ENCODE measurements at places on chromosomes 5 and 9. TPM values are rescaled to one million over a fixed set of nuclear protein-coding genes. Genes with fewer than 3 reads are reported as not detected.

CDHR2 gene
- 2.9 TPM for total RNA-seq

DNA sequence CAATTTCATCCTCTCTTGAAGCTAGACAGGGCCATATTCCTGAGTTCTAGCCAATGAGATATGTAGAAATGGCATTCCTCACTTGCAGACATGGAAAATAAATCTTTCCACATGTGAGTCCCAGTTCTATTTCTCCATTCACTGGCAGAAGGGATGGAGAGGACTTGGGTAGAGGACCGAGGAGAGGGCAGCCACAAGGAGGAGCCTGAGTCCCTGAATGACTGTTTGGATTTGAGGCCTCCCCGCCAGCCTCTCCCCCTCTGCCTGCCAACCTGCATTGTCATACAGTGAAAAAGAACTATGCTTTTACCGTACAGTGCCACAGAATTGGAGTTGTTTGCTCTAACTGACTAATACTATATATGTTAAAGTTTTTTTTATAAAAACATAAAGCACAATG is 583.0 kb upstream of the WWC1 start:
- H3K4me3 ChIP-seq = no peak overlapping the region
- no peaks in the 10 kb centered on the region for H3K27me3 ChIP-seq
- DNase-seq = no peak
- H3K4me1 ChIP-seq = no peaks in the 10 kb centered on the region
- H3K36me3 ChIP-seq = no peaks in the 10 kb centered on the region

MEIKIN gene
- total RNA-seq = 3.6 TPM

DNA sequence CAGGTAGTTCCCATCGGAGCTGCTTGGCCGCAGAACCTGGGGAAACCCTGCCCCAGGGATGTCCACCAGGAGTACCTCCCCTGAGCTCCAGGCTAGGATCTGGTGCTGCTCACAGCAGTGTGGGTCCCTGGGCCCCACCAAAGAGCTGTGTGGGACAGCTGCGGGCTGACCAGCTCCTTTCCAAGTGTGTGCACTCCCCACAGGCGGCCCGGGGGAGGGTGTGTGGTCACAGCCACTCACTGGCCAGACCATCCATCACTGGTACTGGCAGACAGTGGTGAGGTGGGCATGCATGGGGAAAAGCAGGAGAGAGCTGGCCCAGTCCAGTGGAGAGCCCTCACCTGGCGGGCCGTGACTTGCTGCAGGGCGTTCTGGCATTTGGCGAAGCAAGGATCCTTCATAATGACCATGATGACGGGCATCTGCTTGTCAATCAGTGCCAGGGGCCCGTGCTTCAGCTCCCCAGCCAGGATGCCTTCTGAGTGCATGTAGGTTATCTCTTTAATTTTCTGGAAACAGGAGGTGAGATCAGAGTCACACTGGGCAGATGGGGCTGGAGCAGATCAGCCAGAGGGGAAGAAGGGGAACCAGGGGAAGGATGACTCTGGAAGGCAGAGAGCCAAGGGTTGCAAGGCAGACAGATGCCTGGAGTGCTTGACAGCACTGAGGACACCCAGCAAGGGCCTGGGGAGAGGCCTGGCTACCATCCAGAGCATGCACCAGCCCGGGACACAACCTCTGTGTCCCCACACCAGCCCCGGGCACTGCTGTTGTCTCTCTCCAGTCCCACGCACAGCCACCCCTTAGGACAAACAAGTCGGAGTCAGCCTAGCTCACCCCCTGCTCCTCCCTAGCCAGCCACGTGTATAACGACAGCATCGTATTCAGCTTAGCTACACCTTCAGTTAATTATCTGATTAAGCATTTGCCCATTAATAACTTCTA is 12.8 kb upstream of the MAPK9 start:
- no peaks in the 10 kb centered on the region for H3K4me1 ChIP-seq
- H3K27me3 ChIP-seq = no peaks in the 10 kb centered on the region
- no peak for DNase-seq
- no peaks in the 10 kb centered on the region for H3K36me3 ChIP-seq
- H3K4me3 ChIP-seq = no peak overlapping the region

BTNL3 gene
- total RNA-seq = not detected

GRCh38 chr5:179488975-179489374 is 61.4 kb upstream of the RUFY1 start:
- no peak overlapping the region for H3K27ac ChIP-seq
- H3K27me3 ChIP-seq = no peaks in the 10 kb centered on the region
- no peak for DNase-seq
- H3K36me3 ChIP-seq = no peaks in the 10 kb centered on the region
- H3K4me3 ChIP-seq = no peak overlapping the region

SH3TC2 gene
- total RNA-seq = not detected

DNA sequence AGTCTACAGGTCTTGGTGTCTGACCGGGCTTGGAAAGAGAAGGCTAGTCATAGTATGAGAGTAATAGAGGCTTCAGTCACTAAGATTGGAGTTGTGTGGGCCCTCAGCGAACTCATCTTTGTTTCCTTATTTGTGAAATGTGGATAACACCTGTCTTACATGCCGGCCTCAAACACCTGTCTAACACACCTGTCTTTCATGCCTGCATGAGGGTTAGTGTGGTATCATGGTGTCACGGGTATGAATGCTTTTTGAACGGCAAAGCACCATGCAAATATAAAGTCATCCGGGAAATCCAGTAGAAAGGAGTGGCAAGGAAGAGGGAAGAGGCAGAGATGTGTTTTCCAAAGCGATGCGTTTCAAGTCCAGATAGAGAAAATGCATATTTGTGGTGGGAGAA is 25.5 kb downstream of the GRAMD2B start:
- H3K27ac ChIP-seq = peak overlapping the region; percentile 87
- peaks cover 62% of the 10 kb centered on the region for H3K4me1 ChIP-seq
- DNase-seq = no peak
- no peaks in the 10 kb centered on the region for H3K27me3 ChIP-seq

- H3K27ac ChIP-seq = no peak overlapping the region
- no peak overlapping the region for H3K4me3 ChIP-seq
- H3K36me3 ChIP-seq = no peaks in the 10 kb centered on the region
- H3K4me1 ChIP-seq = no peaks in the 10 kb centered on the region
Observed at GRCh38 chr9:85439791-85440190, 302.0 kb downstream of the AGTPBP1 start.

DNA sequence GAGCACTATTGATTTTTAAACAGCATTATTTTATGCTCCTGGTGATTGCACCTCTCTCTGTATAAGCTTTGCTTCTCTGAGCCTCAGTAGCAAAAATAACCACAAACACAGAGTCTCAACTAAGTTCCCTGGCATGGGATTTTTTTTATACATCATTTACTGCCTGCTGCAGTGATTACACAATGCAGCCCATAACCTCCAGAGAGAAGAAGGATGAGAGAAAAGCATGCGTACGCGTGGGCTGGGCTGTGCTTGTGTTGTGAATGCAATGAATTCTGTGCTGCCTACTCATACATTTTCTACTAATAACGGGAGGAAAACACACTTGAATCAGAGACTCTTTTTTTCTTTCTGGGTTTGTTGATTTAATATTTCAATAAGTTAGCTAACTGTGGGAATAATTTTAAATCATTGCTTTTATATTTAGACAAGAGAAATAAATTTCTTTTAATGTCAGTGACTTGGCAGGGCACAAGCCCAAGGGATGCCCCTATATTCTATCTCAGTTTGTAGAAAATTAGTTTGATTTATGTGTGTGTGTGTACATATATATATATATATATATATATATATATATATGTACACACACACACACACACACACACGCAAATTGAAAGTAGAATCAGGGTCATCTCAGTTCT is 351.5 kb downstream of the MED10 start:
- no peak overlapping the region for H3K4me3 ChIP-seq
- no peaks in the 10 kb centered on the region for H3K36me3 ChIP-seq
- no peaks in the 10 kb centered on the region for H3K27me3 ChIP-seq
- H3K27ac ChIP-seq = no peak overlapping the region

GRCh38 chr5:148162038-148162437 is 6.3 kb upstream of the SPINK14 start:
- no peak overlapping the region for H3K27ac ChIP-seq
- H3K27me3 ChIP-seq = no peaks in the 10 kb centered on the region
- H3K36me3 ChIP-seq = no peaks in the 10 kb centered on the region
- DNase-seq = no peak
- H3K4me3 ChIP-seq = no peak overlapping the region

DNA sequence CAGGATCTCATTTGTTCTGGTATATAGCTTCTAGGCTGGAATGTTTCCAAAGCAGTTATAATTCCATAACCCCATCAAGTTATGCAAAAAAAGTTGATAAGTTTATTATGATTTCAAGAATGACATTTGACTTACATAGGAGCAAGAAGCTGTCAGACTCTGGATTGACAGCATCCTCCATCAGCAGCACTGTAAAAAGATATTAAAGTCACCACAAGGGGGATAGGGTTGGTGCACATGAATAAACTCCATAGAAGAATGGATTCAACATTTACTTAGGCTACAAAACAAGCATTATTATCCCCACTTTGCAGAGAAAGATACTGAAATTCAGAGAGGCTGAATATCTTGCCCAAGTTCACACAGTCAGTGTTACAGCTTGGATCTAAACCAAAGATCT is 208.9 kb upstream of the SLC30A5 start:
- peaks cover 17% of the 10 kb centered on the region for H3K4me1 ChIP-seq
- no peak for DNase-seq
- no peaks in the 10 kb centered on the region for H3K36me3 ChIP-seq
- H3K27ac ChIP-seq = no peak overlapping the region
- H3K4me3 ChIP-seq = no peak overlapping the region

DNA sequence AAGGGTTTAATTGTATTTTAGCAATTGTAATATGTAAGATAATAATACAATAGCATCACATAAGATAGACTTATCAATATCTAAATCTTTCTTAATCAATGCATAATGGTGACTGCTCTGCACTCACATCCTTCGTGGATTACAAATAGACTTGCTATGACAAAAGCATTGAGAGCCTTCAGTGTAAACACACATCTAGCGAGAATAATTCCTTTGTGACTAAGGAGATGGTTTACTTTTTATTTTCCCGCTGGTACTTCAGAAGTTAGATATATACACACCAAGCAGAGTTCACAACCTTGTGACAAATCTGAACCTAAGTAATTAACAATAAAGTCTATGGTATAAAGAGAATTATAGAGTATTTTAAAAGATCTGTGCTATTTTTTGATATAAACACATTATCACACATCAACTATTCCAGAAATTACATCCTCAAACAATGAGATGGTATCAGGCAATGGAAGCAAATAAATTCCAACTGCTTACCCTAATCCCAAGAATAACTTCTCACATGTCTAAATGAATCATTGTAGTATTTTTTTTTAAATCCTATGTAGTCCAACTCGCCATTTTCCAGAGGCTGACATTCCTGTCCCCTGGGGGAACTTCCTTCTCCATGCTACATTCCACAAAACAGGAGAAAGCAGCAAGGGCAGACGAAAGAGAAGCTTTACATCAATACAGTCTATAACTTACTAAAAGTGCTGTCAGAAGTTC is 51.2 kb downstream of the MAPKAP1 start:
- no peak for DNase-seq
- no peaks in the 10 kb centered on the region for H3K27me3 ChIP-seq
- peaks cover 6% of the 10 kb centered on the region for H3K36me3 ChIP-seq
- peaks cover under 1% of the 10 kb centered on the region for H3K4me1 ChIP-seq
- no peak overlapping the region for H3K4me3 ChIP-seq

DNA sequence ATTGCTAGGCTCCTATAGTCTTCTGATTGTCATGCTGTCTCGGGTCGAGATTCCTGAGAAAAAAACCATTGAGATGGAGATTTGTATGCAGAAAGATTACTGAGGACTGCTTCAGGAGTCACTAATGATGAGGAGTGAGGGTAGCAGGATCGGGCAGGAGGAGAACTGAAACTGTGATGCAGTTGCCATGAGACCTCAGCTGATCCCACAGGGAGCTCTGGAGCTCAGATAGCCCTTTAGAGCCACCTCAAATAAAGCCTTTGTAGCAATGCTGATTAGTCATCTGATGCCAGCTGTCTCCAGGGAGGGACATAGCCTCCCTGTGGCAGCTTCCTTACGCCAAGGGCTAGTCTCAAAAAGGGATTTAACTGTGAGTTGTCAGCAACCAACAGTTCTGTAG is 256.9 kb downstream of the DMAC1 start:
- H3K4me3 ChIP-seq = no peak overlapping the region
- no peak for DNase-seq
- no peaks in the 10 kb centered on the region for H3K4me1 ChIP-seq
- H3K36me3 ChIP-seq = no peaks in the 10 kb centered on the region
- H3K27ac ChIP-seq = no peak overlapping the region
- no peaks in the 10 kb centered on the region for H3K27me3 ChIP-seq

DNA sequence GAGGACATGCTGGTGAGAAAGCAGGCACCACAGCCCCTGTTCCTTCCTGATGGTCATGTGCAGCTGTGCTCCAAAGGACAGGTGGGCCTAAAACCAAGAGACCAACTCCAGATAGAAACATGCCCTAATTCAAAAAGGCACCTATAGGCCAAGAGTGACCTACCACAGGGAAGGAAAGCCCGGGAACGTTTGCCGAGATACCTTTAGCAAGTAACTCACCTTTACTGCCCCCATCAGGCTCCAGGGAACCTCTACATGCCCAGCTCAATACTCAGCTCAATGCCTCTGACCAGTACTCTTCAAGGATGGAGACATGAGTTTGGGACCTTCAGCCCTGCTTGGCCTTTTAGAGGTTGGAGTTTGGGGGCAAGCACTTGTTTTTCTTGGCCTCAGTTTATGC is 172.8 kb upstream of the FSTL4 start:
- no peaks in the 10 kb centered on the region for H3K4me1 ChIP-seq
- H3K27ac ChIP-seq = no peak overlapping the region
- H3K27me3 ChIP-seq = no peaks in the 10 kb centered on the region
- DNase-seq = no peak

DNA sequence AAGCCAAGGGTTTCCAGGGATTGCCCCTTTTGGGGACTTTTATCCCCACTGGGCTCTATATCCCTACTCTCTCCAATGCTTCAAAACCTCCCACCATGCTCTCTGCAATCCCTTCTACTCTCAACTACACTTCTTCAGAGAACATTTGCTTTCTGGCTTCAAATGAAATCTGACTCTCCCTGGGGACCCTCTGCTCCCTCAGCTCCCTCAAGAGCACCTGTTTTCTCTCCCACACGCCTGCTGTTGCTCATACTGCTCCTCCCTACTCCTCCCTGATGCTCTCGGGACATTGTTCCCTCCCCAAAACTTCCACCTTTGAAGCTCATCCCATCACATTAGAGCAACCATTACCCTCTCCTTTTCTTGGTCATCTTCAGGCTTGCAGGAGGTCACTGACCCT is 344.9 kb downstream of the CDK5RAP2 start:
- no peaks in the 10 kb centered on the region for H3K4me1 ChIP-seq
- H3K4me3 ChIP-seq = no peak overlapping the region
- no peak overlapping the region for H3K27ac ChIP-seq

DNA sequence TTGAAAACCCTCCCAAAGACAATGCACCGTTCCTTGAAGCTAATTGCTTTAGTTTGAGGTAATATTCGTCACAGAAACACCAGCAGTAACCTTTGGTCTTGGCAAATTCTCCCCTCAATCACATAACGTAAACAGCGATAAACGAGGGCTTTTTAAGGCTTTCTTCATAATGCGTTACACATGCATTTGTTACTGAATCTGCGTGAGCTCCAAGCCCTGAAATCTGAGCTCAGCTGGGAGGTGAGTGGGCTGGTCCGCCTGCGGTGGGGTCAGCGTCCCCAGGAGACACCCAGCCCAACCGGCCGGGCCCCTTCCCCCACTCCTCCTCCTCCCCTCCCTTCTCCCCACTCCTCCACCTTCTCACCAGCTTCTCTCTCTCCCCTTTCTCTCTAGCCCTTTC is 91.1 kb downstream of the BARX1 start:
- no peak for DNase-seq
- no peak overlapping the region for H3K4me3 ChIP-seq
- H3K36me3 ChIP-seq = no peaks in the 10 kb centered on the region
- H3K27ac ChIP-seq = no peak overlapping the region
